ENCODE measurements at places on chromosomes 13 and 19. TPM values are rescaled to one million over a fixed set of nuclear protein-coding genes. Genes with fewer than 3 reads are reported as not detected.

DNA sequence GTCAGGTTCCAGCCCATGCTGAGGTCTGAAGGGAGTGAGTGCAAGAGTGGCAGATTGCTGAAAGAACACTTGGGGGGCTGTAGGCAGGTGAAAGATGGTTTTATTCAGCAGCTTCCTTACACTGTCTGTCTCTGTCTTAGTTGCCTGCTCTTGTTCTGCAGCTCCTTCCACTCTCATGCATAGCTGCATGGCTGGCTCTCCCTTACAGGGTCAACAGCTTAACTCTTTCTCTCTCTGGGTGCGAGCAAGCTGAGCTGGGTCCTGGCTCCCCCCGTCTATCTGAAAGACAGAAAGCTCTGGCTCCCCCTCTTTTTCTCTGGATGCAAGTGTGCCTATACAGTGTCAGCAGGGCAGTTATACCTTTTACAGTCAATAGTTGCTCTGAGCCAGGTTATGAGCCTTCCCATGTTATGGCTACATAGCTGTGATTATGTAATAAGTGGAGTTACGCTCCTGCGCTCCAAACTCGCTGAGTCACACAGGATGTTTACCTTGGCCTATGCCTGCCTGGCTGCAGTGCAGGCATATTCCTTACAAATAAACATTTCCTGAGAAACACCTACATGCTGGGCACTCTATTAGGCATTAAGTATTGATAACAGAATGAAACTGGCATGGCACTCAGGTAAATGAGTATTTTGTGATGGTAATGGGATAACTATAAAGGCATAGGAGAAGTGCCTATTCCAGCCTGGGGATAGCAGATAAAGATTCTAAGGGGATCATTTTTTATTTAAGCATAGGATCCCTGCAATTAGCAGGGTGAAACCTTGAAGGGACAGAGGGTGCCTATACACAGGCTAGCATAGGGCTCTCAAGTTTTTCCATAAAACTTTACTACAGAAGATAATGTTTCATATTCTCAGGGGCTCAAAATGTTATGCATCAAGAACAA lies 826.9 kb upstream of the PCDH9 start:
- DNase-seq = peak; percentile 29

ZNF560 gene
- not detected for total RNA-seq

DNA sequence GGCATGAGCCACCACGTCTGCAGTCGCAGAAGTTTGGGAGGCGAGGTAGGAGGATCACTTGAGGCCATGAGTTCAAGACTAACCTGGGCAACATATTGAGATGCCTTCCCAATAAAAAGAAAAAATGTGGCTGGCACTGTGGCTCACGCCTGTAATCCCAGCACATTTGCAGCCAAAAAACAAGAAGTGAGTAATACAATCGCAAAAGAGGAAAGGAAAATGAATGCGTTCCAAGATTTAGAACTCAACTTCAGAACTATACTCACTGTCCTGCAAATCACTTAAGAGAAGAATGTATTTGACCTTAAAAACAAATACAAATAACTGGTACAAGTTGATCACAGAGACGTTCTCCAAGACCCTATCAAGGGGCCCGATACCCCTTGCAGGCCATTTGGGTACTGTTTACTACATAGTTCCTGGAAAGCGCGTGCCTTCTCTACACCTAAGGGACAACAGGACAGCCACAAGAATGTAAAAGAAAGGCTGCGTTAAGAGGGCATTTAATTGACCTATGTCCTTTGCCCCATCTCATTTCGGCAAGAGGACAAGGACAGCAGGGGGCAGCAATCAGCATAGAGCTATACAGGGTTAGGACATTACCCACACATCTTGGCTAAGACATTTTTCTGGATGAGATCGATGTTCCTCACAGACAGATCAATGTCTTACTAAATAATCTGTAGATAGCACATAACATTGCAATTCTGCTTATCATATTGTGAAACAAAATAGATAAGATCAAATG lies 41.3 kb downstream of the FLT3 start:
- peak; percentile 87 for DNase-seq

GRCh38 chr19:4318460-4318859 lies 14.1 kb downstream of the FSD1 start:
- no peak for DNase-seq

PIP5K1C gene
- 18.9 TPM for total RNA-seq

DNA sequence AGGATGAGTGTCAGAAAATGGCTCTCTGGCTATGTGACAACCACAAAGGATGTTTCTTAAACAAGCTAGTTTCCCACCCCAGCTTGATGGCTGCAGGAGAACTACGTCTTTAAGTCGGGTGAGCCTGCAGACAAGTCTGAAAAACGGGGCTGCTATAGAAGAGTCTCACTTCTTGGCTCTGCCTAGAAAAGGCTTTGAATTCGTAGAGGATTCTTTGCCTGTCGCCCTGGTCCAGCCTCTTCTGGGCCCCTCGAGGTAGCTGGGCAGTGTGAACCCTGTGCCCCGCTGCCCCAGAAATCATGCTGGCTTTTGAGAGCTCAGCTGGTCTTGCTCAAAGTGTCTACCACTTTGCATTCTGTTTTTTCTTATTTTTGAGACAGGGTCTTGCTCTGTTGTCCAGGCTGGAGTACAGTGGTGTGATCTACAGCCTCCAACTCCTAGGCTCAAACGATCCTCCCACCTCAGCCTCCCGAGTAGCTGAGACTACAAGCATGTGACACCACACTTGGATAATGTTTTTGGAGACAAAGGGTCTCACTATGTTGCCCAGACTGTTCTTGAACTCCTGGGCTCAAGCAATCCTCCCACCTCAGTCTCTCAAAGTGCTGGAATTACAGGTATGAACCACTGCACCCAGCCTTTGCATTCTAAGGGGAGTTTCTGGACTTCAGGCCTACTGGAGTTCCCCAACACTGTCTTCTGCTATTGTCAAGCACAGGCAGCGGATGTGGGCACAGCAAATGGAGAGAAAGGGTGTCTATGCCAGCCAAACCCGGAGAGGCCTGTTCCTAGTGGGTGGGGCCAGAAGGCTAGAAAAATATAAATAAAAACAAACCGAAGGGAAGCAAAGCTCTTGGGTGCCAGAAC lies 6.5 kb downstream of the CEBPA start:
- no peak for DNase-seq

DNA sequence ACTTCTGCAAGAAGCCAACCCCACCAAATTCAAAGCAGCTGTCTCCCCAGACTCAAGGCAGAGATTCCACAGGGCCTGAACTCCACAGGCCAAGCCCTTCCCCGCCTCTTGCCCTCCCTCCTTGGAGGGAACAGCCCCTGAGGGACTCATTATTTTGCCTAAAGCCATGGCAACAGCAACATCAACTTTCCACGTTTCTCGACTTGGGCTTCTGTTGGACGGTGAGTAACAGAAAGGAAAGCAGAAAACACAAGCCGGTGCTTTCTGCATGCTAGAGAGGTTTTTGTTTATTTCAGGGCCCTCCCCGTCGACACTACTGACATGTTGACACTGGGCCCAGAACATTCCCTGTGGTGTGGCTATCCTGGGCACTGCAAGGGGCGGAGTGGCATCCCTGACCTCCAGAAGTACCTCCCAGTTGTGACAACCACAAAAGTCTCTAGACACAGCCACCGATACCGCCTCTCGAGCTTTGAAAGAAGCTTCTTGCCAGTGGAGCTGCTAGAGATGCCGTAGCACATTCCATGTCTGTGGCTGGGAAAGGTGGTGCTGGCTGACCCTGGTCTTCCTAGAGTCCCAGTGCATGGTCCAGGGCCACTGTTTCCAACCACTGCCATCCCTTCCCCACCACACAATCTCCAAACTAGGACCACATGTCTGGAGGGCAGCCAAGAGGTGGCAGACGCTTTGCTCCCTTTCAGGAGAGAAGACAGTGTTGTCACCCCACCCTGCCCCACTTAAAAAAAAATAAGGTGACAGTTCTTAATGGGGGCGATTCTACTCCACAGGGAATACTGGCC lies 12.8 kb downstream of the CAPS start:
- DNase-seq = no peak

GRCh38 chr19:16581145-16581970 lies 9.1 kb upstream of the SLC35E1 start:
- no peak for DNase-seq

GRCh38 chr13:32503727-32504126 lies 34.9 kb downstream of the N4BP2L2 start:
- no peak for DNase-seq

- DNase-seq = no peak
These were observed 24.5 kb upstream of the CEACAM8 start for GRCh38 chr19:42619271-42619670.

DNA sequence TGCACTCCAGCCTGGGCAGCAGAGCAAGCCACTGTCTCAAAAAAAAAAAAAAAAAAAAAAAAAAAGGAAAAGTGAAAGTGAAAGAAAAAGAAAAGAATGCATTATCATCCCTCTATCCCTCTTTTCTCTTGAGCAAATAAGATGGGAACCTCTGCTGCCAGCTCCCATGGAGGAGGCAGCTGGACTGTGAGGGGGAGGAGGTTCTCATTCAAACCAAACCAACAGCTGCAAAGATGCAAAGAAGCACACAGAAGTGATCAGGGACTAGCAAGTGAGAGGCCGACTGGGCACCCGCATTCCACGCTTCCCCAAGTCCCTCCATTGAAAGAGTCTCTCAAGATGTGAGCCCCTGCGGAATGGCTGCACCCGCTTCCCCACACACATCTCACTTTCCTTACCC lies 63.5 kb downstream of the TSHZ3 start:
- no peak for DNase-seq

GRCh38 chr19:38321646-38322196 lies 2.1 kb downstream of the KCNK6 start:
- no peak for DNase-seq

SULT2B1 gene
- total RNA-seq = 48.6 TPM

- DNase-seq = no peak
These were observed 11.9 kb upstream of the GNA15 start for GRCh38 chr19:3123956-3124355.

RFXAP gene
- 2.0 TPM for total RNA-seq

ZNF439 gene
- not detected for total RNA-seq

SCEL gene
- total RNA-seq = 3.9 TPM

IZUMO4 gene
- total RNA-seq = 2.7 TPM

GRCh38 chr13:36362251-36362650 lies 16.1 kb upstream of the SPART start:
- DNase-seq = no peak

SIGLEC8 gene
- total RNA-seq = not detected

SYNGR4 gene
- total RNA-seq = 1.2 TPM

- DNase-seq = no peak
These were observed 16.8 kb downstream of the CLEC11A start for GRCh38 chr19:50739914-50740426.

ZNF181 gene
- 12.1 TPM for total RNA-seq

HCST gene
- 0.47 TPM for total RNA-seq

- DNase-seq = no peak
These were observed 24.2 kb downstream of the ACTN4 start for GRCh38 chr19:38671654-38672053.

- DNase-seq = no peak
These were observed 193.2 kb upstream of the SOX1 start for GRCh38 chr13:111873676-111874178.

- DNase-seq = no peak
These were observed 543.6 kb downstream of the RFC3 start for GRCh38 chr13:34361560-34361959.

GRCh38 chr19:56155124-56155687 lies 14.1 kb downstream of the ZNF444 start:
- no peak for DNase-seq

DNA sequence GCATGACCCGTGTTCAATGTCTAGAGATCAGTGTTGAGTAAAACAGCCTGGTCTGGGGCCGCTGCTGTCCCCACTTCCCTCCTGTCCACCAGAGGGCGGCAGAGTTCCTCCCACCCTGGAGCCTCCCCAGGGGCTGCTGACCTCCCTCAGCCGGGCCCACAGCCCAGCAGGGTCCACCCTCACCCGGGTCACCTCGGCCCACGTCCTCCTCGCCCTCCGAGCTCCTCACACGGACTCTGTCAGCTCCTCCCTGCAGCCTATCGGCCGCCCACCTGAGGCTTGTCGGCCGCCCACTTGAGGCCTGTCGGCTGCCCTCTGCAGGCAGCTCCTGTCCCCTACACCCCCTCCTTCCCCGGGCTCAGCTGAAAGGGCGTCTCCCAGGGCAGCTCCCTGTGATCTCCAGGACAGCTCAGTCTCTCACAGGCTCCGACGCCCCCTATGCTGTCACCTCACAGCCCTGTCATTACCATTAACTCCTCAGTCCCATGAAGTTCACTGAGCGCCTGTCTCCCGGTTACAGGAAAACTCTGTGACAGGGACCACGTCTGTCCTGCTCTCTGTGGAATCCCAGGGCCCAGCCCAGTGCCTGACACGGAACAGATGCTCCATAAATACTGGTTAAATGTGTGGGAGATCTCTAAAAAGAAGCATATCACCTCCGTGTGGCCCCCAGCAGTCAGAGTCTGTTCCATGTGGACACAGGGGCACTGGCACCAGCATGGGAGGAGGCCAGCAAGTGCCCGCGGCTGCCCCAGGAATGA lies 1.5 kb upstream of the CEACAM5 start:
- peak; percentile 94 for DNase-seq

- peak; percentile 62 for DNase-seq
These were observed 25.6 kb upstream of the CXCL17 start for GRCh38 chr19:42468273-42468796.

DNA sequence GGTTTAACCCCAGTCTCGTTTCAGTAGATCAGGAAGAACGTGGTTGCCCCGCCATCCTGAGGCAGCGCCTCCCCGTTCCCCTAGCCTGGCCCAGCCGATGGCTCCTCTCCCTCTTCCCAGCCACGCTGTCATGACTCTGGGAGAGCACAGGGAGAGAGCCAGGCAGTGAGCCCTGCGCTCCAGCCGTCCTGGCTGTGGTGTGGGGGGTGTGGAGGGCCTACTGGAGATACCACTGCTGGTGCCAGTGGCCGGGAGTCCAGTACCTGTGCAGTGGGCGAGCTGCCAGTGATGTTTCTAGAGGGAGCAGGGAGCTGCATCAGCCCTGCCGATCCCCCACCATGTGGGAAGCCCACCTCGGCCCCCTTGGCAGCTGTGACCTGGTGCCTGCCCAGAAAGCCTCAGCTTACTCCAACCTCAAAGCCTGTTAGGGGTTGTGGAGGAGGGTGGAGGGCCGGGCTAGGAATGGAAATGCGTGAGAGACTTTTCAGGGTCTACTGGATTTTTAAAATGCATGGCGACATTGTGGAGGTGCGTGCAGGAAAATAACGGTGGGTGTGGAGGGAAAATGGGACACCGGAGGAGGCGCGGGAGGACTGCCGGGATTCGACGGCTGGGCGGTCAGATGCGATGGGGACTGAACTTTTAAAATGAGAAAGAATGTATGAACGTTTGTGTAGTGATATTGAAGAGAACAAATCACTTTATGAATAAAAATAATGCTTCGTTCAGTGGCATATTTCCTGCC lies 4.9 kb downstream of the TEX29 start:
- no peak for DNase-seq
